ENCODE measurements at places on chromosomes 11 and 22. TPM values are rescaled to one million over a fixed set of nuclear protein-coding genes. Genes with fewer than 3 reads are reported as not detected.

ZBTB16 gene
- total RNA-seq, result 1.7 TPM

SCGB1A1 gene
- not detected for total RNA-seq

OR52A1 gene
- not detected for total RNA-seq

DDTL gene
- total RNA-seq, result not detected

LRRN4CL gene
- total RNA-seq, result 0.16 TPM

KCNJ4 gene
- total RNA-seq, result not detected

GSTT2B gene
- not detected for total RNA-seq

LRRC74B gene
- not detected for total RNA-seq

P2RY2 gene
- total RNA-seq, result not detected

LDLRAD3 gene
- 0.24 TPM for total RNA-seq

DGCR8 gene
- total RNA-seq, result 47.0 TPM

RTCB gene
- total RNA-seq, result 105 TPM

IRAG1 gene
- not detected for total RNA-seq

MS4A7 gene
- 0.41 TPM for total RNA-seq

HYLS1 gene
- 8.1 TPM for total RNA-seq

H19 gene
- not detected for total RNA-seq

GSTP1 gene
- total RNA-seq, result 465 TPM

TRIM34 gene
- 6.1 TPM for total RNA-seq

AHNAK gene
- 12.5 TPM for total RNA-seq

RASD2 gene
- 0.06 TPM for total RNA-seq

TLCD5 gene
- 0.42 TPM for total RNA-seq

KDM4D gene
- 2.8 TPM for total RNA-seq

APOBEC3B gene
- 3.4 TPM for total RNA-seq

KRTAP5-1 gene
- total RNA-seq, result not detected

ZNF215 gene
- total RNA-seq, result 2.4 TPM

DDX25 gene
- total RNA-seq, result 0.26 TPM

KIF18A gene
- total RNA-seq, result 19.8 TPM

ACAD8 gene
- 20.9 TPM for total RNA-seq

LMNTD2 gene
- total RNA-seq, result 1.2 TPM

JAML gene
- 150 TPM for total RNA-seq

OR51B4 gene
- not detected for total RNA-seq

CENPM gene
- total RNA-seq, result 70.5 TPM

WT1 gene
- total RNA-seq, result not detected

GLB1L3 gene
- 10.9 TPM for total RNA-seq

GTPBP1 gene
- 82.4 TPM for total RNA-seq

CD6 gene
- 169 TPM for total RNA-seq

IMMP1L gene
- total RNA-seq, result 24.3 TPM

OR56A1 gene
- total RNA-seq, result not detected

FXYD6 gene
- not detected for total RNA-seq

GUCD1 gene
- 127 TPM for total RNA-seq

ACTN3 gene
- 0.12 TPM for total RNA-seq

LGR4 gene
- total RNA-seq, result 0.08 TPM

Measured in activated naive CD8-positive, alpha-beta T cell treated with anti-CD3 and anti-CD28 coated beads for 36 hours (primary cell).